ENCODE measurements at places on chromosomes 7 and 10.

- no peak for DNase-seq
These were observed 20.1 kb upstream of the EN2 start for GRCh38 chr7:155437836-155438235.

- DNase-seq = no peak
These were observed 171.8 kb upstream of the AHR start for GRCh38 chr7:17126413-17127268.

GRCh38 chr10:20034732-20035131 lies 218.5 kb downstream of the PLXDC2 start:
- DNase-seq = no peak

GRCh38 chr10:133327651-133328357 lies 8.9 kb downstream of the CALY start:
- no peak for DNase-seq

- DNase-seq = no peak
These were observed 108.3 kb downstream of the UPF2 start for GRCh38 chr10:11934262-11934661.

- DNase-seq = peak; percentile 27
These were observed 45.9 kb downstream of the SGMS1 start for GRCh38 chr10:50577681-50578350.

DNA sequence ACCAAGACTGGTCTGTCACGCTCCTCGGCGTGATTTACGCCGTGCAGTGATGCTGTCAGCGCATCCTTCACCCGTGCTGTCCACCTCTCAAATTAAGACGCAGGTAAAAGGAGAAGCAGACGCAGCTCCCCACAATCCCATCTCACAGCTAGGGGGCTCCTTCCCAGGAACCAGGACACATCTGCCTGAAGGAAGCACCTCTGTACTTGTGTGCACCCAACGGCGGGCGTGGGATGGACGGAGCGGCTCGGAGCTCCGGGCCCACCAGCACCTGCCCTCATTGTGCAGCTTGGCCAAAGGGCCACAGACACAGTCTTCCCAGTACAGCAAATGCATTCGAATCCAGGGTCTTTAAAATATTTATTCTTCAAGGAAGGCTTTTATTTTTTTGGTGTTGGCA lies 55.3 kb downstream of the STK32C start:
- no peak for DNase-seq

- DNase-seq = no peak
These were observed 106.2 kb downstream of the PLXDC2 start for GRCh38 chr10:19922236-19922963.

GRCh38 chr7:3280946-3281656 lies 20.0 kb upstream of the SDK1 start:
- no peak for DNase-seq

- DNase-seq = no peak
These were observed 517.5 kb downstream of the PHTF2 start for GRCh38 chr7:78316110-78316509.

DNA sequence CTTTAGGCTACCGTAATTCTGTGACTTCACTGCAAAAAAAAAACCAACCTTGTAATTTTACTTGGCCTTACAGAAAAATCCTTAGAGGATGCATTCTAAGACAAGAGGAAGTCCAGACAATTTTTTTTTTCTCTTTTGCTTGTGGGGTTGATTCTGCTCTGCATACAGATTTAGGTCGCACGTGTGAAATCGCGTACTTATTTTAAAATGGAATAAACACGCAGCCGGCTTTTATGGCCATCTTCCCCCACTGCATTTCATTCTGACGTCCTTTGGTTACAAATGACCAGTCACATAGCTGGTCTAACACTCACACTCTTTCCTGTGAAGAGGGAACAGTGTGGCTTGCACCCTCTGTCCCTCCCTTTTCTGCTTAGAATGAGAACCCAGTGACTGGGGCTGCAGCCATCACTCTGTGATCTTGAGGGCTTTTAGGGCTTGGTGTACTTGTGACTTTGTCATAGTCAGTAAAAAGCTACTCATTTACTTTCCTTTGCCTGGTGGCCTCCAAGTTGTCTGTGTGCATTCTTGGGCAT lies 63.6 kb upstream of the CARD11 start:
- DNase-seq = no peak

DNA sequence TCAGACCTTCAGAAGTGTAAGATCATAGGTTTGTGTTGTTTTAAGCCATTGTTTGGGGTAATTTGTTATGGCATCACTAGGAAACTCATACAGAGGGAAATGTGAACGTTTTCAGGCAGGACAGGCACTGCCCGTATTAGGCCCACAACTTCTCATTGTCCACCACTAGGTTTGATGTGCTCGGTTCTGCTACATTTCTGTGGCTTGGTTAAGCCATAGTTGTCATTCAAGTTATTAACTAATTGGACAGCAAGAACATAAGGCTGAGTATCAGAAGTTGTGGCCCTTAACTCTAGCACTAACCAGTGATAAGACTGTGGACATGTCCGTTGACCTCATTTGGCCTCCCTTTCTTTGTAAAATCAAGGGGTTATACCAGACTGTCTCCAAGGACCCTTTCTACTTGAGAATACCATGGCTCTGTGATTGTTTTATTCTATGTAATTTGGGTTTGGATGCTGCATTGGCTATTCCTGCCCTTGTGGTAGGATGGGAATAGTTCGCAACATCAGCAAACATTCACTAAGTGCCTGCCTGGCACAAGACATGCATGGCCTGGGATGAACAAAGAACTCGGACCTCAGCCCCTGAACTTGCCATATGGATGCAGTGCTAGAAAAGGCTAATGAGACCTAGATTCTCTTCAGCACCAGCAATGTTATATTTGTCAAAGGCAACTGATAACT lies 85.7 kb downstream of the CCDC71L start:
- DNase-seq = no peak

- no peak for DNase-seq
These were observed 115.6 kb upstream of the RNF32 start for GRCh38 chr7:156524818-156525597.

DNA sequence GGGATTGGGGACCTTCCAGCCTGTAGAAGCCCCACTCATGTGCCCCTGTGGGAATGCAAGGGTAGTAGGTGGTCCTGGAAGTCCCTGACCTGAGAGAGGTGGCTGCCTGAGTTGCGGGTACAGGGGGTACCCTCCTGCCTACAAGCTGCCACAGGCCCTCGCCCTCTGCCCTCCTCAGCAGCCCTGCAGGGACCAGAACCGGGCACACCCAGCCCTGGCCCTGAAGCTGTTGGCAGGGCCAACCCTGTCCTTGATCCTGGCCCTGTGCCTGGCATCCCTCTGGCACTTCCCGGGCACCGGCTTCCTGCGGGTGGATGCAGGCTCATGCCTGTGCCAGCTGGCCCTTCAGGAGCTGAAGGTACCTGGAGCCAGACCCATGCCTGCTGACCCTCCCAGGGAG lies 54.9 kb upstream of the ELN start:
- no peak for DNase-seq

- DNase-seq = no peak
These were observed 249.8 kb upstream of the PHF14 start for GRCh38 chr7:10723832-10724231.

- DNase-seq = no peak
These were observed 2.8 kb downstream of the COPS6 start for GRCh38 chr7:100091411-100092181.

DNA sequence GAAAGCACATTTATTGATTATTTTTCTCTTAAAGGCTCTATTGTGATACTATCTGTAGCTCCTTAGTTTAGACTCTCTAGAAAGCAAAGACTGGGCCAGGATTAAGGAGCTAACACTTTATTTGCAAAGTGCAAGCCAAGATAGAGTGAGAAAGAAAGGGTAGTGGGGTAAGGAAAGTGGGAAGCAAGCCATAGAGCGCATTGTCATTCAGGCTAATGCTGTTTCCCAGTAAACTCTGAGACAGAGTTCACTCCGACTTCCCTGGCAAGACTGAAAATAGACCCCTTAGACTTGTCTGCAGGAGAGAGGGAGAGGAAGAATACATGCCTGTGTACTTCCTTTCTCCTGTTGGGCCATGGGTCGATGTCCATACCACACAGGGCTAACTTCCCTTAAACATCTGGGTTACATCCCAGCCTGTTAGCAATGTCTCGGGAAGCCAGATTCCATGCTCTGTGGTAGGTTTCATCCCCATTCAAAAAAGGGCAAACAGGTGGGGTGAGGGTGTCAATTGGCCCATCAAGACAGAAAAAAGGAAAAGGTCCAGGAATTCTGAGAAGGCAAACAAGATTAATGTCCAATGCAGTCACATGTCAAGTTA lies 875.8 kb upstream of the CELF2 start:
- DNase-seq = no peak

GRCh38 chr7:146150153-146150552 lies 33.6 kb downstream of the CNTNAP2 start:
- DNase-seq = no peak

DNA sequence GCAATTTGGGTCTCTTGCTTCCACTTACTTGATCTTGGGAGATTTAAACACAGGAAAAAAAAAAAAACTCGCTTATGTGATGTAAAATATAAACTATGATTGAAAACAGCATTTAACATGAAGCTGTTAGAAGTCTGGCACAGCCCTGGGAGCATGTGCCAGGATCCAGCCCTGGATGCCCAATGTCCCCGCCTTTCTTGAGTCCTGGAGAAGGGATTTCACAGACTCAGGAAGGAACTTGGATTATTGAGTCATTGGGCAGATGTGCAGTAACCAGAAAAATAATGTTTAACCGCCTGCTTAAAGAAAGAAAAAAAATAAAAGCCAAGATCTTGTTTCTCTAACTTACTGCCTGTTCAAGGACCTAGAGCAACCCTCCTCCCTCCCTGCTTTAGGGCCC lies 3.7 kb upstream of the JCAD start:
- DNase-seq = no peak

GRCh38 chr10:18236756-18237155 lies 96.5 kb downstream of the CACNB2 start:
- DNase-seq = no peak

Measured in SW480 (cell line).